ENCODE measurements at places on chromosomes 2 and 18.

DNA sequence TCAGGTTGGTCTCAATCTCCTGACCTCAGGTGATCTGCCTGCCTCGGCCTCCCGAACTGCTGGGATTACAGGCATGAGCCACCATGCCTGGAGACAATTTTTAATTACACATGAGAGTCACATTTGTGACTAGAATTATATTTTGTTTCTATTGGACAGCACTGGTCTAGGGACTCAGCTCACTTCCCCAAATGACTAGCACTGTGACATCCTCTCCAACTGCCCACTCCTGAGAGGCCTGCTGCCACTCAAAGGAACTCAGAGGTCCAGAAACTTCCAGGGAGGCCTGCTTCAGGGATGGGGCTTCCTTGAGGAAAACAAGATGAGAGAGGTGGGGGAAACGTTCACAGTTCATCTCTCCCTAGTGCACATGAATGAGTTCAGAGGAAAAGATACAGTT lies 29.5 kb downstream of the TMEM163 start:
- DNase-seq: no peak

GRCh38 chr2:30759481-30759880 lies 47.8 kb downstream of the CAPN13 start:
- DNase-seq: no peak

DNA sequence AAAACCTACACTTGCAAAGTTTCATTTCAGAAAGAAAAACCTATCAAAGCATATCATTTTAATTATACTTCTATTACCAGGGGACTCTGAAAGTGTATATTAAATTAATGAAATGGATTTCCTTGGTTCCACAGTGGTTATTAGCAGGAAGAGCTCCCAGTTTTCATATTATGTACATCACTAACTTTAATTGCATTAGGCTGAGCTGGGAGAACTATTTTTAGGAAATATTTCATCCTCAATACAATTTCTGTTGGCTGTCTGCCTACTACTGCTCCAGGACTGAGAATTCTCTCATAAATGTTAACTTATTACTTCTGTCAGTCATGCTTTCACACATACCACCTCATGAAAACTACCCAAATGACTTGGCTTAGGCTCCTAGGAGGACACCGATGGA lies 301.4 kb downstream of the CMPK2 start:
- no peak for DNase-seq

- DNase-seq: no peak
Observed at GRCh38 chr2:152084076-152084475, 14.8 kb downstream of the CACNB4 start.
